ENCODE measurements at places on chromosomes 11 and 22. TPM values are rescaled to one million over a fixed set of nuclear protein-coding genes. Genes with fewer than 3 reads are reported as not detected.

- peak; percentile 74 for ATAC-seq
These were observed 52.6 kb upstream of the NAV2 start for GRCh38 chr11:19660076-19660475.

The NCR3LG1 gene
- 11.9 TPM for total RNA-seq

- no peak for ATAC-seq
These were observed 12.1 kb downstream of the ELP4 start for GRCh38 chr11:31521497-31522150.

GRCh38 chr11:86793307-86793706 is 7.0 kb upstream of the PRSS23 start:
- ATAC-seq: peak; percentile 59

- ATAC-seq: no peak
These were observed 1169.3 kb downstream of the LRRC4C start for GRCh38 chr11:40290171-40290631.

GRCh38 chr22:27686534-27686933 is 115.0 kb downstream of the MN1 start:
- ATAC-seq: peak; percentile 95

- peak; percentile 67 for ATAC-seq
These were observed 69.2 kb upstream of the INCENP start for GRCh38 chr11:62054484-62055121.

The TMEM191B gene
- 7.0 TPM for total RNA-seq

The POU2AF2 gene
- total RNA-seq: 1.2 TPM

DNA sequence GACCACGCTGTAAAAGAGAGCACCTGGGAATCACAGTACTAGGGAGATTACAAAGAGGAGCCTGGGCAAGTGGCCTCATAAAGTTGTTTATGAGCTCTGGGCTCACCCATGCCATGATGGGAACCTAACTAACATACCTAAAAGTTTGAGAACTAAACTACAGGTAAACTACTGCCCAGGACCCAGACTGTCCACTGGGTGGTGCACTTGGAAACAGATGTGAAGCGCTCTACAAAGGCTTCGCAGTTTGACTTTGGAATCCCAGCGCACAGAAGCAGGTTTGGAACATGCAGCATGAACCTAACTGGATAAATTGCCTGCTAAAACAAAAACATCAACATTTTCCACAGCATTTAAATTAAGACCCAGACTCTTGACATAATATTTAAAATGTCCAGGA is 418.6 kb downstream of the FAM181B start:
- ATAC-seq: no peak

DNA sequence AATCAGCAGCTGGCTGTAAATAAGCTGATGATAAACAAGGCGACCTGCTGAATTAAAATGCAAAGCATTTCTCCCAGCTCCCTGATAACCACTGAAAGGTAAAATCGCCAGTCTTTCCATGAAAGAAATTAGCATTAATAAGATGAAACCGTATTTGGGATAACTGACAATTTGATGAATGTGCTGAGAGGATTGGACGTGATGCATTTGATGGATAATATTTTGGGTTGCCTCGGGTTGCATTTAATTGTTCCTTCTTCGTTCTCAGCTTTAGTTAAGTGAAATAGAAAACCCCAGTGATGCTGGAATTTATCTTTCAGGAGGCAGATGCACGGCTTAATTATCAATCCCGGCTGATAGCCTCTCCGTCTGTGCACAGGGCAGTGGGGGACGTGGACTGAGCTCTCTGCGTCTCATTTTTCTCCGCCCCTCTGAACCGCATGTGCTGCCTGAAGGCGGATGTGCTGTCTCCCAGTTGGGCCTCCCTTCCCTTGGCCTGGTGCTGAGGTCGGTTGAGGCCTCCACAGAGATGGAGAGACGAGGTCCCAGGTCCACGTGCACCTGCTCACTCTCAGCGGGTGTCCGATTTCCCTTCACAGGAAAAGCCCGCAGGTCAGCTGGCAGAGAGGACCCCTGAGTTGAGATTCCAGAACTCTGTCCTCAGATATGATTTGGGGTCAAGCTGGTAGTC is 846.2 kb downstream of the BRD1 start:
- ATAC-seq: no peak

GRCh38 chr11:4146070-4146771 is 51.6 kb downstream of the RRM1 start:
- no peak for ATAC-seq

The RASL10A gene
- total RNA-seq: 4.8 TPM

DNA sequence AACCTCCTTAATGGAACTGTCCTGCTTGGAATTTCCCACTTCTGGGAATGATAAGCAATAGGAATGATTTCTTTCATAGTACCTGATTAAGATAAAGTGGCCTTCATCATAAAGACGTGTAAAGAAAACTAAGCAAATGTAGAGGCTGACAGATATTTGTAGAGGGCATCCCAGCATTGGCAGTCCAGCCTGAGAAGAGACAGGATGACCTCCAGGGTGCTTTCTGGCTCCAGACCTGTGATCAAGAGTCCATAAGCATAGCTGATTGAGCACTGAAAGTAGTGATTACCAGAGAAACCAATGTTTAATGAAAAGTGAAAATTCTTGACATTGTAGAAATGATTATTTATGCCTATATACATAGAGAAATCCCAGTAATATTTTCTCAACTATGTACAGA is 33.6 kb downstream of the YAP1 start:
- ATAC-seq: no peak

DNA sequence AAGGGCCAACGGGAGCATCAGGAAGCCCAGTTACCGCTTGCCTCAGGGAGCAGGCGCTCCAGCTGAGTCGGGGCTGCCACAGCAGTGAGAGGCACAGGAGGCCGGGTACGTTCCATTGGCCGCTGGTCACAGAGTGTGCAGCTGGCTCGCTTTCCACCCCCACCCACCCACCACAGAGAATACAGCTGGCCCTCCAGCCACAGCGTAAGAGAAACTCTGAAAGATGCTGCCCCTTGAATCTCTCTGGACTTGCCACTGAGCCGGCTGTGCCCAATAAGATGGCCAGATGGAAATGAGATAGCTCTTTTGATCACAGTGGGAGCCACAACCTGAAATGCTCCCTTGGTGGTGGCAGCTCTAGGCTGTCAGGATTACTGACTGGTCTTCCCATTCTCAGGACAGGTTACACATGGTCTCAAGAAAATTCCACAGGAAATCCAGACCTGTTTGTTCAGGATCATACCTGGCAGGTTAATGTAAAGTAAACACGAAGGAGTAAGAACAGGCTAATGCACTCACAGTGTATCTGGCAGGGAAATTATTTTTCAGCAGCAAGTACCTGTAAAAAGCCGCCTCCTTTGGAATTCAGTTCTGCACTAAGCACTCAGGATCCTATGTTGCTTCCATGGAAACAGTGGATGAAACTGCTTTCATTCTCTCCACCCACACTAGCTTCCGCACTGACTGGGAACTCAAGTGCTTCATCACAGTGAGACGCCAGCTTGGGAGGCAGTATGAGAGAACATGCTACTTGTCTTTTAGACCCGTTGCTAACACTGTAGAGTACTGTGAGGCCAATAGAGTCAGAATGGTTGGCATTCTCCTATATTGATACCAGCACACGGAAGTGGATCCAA is 16.5 kb downstream of the SIAE start:
- peak; percentile 93 for ATAC-seq

GRCh38 chr11:128734103-128734831 is 40.4 kb downstream of the FLI1 start:
- ATAC-seq: no peak

- no peak for ATAC-seq
These were observed 312.3 kb downstream of the CTTN start for GRCh38 chr11:70710601-70711000.

DNA sequence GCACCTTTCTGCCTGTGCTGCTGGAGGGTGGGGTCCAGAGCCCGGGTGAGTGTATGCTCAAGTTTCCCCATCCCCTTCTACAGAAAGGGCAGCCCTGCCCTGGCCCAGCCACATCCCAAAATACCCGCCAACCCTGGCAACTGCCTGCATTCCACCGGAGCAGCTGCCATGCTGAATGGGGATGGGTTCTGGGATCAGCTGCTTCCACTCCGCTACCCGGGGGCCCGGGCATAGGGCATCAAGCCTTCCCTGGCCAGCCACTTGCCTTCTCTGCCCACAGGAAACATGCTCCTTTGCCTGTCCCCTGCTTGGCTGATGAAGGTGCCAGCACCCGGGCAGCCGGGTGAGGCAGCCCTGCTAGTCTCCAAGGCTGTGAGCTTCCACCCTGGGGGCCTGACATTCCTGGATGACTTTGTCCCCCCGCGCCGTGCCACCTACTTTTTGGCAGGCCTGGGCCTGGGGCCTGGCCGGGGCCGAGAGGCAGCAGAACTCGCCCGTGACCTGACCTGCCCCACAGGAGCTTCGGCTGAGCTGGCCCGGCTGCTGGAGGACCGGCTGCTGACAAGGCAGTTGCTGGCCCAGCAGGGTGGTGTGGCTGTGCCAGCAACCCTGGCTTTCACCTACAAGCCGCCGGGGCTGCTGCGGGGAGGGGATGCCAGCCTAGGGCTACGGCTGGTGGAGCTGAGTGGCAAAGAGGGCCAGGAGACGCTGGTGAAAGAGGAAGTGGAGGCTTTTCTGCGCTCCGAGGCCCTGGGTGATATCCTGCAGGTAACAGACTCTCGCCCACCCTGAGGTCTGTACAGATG is 3.2 kb downstream of the CARNS1 start:
- ATAC-seq: no peak

The PRR33 gene
- 1.1 TPM for total RNA-seq

DNA sequence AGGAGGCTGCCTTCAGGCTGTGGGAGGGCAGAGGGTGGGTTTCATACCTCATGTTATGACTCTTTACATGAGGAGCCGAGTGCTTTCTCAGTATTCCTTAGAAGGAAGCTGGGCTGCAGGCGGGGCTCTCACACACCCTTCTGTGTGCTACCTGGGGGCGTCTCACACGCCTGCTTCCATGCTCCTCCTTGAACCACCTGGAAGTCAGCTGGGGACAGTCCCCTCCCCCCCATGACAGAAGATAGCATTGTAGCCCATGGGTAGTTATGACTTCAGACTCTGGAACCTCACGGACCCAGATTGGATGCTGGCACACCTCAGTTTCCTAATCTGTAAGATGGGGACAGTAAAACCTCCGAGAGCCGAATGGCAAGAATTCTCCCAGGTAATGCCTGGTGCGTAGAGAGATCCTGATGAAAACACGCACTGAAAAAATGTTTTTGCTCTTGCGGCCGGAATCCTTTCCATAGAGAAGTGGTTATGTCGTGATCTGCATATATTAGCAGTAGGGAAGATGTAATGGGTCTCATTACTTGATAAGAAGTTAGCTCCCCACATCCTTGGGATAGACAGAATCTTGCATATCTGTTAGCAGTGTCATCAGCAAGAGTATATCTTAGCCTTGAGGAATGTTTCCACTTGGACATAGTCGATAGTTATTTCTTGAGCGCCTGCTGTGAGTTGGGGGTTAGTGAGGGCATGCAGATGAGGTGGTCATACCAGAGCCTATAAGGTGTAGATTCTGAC is 4.9 kb downstream of the DAGLA start:
- ATAC-seq: no peak

DNA sequence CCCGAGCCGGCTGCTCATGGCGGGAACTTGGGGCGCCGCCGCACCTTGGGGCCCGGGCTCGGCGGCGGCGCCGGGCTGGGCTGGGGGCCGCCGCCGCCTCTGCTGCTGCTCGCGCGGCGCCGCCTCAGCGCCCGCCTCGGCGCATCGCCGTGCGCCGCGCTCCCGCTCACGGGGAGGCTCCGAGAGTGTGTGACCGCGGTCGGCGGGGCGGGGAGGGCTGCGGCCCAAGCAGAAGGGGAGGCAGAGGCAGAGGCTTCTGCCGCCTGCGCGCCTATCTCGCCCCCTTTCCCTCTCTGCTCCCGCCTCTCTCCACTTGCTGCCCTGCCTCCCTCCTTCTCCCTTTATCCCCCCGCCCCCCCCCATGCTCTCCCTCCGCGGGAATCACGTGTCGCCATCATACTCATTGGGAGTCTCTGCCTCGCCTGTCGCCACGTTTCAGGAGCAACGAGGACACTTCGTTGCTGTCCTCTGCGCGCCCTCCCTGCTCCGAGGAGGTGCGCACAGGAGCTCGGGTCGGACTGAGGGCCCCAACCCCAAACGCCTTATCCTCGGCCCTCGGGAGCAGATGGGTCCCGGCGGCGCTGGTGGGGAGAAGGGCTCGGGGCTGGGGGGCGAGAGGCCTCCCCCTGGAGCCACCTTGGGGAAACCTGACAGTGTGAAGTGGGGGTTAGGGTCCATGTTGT is at the start of gene GUCY1A2:
Gene GUCY1A2 (minus strand): TSS at position 258 of the 683 bp plus-strand sequence. CDS start 421 bp downstream, outside the sequence.
- ATAC-seq: peak; percentile 24

DNA sequence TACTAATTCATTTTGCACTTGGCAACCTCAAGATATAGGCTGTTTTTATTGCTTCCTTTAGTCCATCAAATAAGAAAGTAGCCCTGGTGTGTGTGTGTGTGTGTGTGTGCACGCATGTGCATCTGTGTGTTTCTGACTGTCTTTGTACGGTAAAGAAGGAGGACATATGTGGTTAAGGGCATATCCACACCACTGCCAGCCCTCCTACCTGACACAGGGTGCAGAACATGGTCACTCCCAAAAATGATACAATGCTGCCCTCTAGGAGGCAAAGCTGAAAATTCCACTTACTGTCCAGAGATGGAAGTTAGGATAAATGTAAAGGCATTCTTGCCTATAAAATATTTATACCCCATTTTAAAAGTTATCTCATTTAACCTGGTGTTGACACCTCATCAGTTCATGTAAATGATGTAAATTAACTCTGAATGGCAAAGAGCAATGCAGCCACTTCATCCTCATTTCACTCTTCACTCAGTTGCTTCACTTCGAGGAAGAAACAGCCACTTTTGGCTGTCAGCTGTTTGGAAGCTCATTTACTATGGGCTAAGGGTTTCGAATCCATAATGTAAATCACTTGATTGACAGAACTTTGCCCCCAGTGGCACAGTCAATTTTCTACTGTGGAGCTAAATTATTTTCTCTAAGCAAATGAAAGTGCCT is 83.1 kb upstream of the MTNR1B start:
- ATAC-seq: peak; percentile 88
